ENCODE measurements at places on chromosomes 6 and 20. TPM values are rescaled to one million over a fixed set of nuclear protein-coding genes. Genes with fewer than 3 reads are reported as not detected.

GRCh38 chr20:58985656-58986055 lies 4.6 kb downstream of the NELFCD start:
- H3K4me1 ChIP-seq, result peaks cover 29% of the 10 kb centered on the region
- H3K27ac ChIP-seq, result no peak overlapping the region
- no peaks in the 10 kb centered on the region for H3K36me3 ChIP-seq
- no peaks in the 10 kb centered on the region for H3K27me3 ChIP-seq

GRCh38 chr6:170005665-170006064 lies 254.2 kb downstream of the ERMARD start:
- no peaks in the 10 kb centered on the region for H3K36me3 ChIP-seq
- H3K27me3 ChIP-seq, result no peaks in the 10 kb centered on the region
- no peak overlapping the region for H3K27ac ChIP-seq
- no peak overlapping the region for H3K4me3 ChIP-seq
- no peak for DNase-seq
- no peaks in the 10 kb centered on the region for H3K4me1 ChIP-seq

DNA sequence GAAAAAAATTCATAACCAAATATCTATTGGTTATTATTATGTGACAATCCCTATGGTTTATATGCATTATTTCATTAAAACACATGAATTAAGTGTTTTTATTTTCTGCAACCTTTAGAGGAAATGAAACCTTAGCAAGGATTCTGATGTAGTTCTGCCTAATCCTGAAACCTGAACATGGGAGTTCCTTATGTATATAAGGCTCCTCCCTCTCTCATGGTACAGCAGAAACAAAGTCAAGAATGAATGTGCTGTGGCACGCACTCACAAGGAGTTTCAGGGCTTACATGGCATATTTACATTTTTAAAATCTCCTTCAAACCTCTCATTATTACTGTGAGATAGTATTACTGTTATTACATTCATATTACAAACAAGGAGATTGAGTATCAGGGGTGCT lies 426.4 kb upstream of the CITED2 start:
- no peak overlapping the region for H3K4me3 ChIP-seq
- peaks cover 7% of the 10 kb centered on the region for H3K4me1 ChIP-seq
- H3K27ac ChIP-seq, result no peak overlapping the region
- H3K36me3 ChIP-seq, result no peaks in the 10 kb centered on the region

KATNA1 gene
- 23.4 TPM for total RNA-seq
